ENCODE measurements at places on chromosomes 11 and 22.

DNA sequence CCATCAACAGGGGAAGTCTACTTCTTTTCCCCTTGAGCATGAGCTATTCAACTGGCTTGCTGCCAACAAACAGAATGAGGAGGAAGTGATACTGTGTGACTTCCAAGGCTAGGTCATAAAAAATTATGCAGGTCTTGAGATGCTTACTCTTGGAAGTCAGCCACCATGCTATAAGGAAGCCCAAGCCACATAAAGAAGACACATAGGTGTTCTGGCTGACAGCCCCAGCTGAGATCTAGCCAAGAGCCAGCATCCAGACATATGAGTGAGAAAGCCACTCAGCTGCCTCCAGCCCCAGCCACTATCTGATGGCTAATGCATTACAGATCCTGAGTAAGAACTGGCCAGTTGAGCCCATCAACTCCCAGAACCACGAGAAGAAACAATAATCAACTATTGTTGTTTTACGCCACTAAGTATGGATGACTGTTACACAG, 31.0 kb upstream of the PPP2R1B start:
- no peak for DNase-seq

- no peak for DNase-seq
Observed at GRCh38 chr11:85495918-85496317, 131.2 kb downstream of the DLG2 start.

DNA sequence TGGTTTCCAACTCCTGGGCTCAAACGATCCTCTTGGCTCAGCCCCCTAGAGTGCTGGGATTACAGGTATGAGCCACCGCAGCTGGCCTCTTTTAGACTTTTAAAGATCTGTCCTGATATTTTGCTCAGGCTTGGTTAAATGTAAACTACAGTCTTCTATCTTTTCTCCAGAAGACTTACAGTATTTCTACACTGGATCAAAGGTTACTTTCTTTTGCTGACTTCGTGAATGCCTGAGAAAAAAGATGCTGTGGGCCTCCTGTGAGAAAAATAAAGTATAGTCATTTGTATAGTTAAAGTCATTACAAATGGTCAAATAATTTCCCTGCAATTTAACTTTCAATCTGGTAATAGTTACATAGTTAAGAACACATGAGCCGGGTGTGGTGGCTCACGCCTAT, 19.6 kb downstream of the DEPDC5 start:
- DNase-seq, result no peak

DNA sequence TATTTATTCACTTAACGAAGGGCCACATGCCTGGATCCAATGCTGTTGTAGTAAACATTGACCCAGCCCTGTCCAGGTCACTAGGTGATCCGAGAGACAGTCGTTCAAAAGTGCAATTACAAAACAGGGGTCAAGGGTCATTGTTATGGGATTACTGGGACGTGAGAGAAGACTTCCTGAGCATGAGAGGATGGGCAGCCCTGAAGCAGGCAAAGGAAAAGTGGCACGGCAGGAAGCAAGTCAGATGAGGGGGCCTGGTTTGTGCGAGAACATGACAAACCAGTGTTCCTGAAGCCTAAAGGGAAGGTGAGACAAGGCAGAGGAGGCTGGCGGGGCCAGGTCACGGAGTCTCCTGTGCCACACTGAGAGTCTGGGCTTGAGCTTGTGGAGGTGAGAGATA, 15.8 kb upstream of the MMP20 start:
- no peak for DNase-seq

GRCh38 chr11:122743949-122744348, 88.4 kb downstream of the UBASH3B start:
- peak; percentile 65 for DNase-seq

GRCh38 chr11:43690929-43691725, 10.6 kb downstream of the HSD17B12 start:
- no peak for DNase-seq

- no peak for DNase-seq
Observed at GRCh38 chr11:32851251-32851650, 21.5 kb downstream of the PRRG4 start.

DNA sequence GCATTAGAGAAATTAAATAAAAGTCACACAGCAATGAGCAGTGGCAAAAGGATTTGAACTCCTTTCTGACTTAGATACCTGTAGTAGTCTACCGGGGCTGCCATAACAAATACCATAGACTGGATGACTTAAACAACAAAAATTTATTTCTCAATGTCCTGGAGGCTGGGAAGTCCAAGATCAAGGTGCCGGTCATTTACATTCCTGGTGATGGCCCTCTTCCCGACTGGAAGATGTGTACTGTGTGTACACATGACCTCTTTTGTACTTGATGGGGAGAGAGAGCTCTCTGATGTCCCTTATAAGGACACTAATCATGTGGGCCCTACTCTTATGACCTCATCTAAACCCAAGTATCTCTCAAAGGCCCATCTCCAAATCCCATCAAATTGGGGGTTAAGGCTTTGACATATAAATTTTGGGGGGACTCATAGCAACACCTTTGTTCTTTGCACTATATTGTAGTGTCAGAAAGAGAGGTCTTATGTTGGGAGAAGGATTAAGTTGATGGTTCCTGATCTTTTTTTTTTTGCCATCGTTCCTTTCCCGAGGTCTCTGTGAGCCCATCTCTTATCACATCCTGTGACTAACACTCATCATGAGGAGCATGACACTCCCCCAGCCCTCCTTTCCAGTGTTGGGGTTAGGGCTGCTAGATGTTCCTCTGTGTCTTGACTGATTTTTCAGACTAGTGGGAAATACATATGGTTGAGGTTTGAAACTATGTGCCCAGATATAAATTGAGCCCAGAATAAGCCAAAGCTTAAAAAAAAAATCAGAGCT, 104.3 kb downstream of the TRAF6 start:
- no peak for DNase-seq

- no peak for DNase-seq
Observed at GRCh38 chr11:132037467-132037862, 667.0 kb downstream of the NTM start.

DNA sequence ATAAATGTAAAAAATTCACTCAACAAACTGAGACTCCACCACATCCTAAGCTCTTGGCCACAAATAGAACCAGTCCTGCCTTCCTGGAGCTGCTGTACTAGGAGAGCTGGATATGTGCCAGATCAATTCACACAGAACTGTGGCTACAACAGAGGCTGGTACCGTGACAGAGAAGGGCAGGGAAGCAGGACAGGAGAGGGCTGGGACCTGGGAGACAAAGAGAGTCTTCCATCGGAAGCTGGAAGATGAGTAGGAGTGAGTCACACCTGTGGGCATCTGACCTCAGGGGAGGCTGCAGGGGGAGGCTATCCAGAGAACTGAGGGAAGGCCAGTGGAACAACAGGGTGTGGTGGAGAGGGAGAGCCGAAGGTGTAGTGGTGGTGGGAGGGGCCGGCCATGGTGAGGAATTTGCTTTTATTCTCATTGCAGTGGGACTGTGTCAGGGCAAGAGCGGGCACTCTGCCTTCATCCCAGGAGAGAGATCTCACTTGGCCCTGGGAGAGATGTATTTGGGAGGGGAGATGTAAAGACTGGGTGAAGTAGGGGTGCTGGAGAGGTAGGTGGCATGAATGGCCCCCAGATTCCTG, 1.9 kb upstream of the LTBP3 start:
- DNase-seq, result no peak

- DNase-seq, result no peak
Observed at GRCh38 chr22:39449708-39450107, 7.1 kb upstream of the MGAT3 start.

GRCh38 chr11:42412590-42412989, 899.2 kb upstream of the API5 start:
- DNase-seq, result no peak

DNA sequence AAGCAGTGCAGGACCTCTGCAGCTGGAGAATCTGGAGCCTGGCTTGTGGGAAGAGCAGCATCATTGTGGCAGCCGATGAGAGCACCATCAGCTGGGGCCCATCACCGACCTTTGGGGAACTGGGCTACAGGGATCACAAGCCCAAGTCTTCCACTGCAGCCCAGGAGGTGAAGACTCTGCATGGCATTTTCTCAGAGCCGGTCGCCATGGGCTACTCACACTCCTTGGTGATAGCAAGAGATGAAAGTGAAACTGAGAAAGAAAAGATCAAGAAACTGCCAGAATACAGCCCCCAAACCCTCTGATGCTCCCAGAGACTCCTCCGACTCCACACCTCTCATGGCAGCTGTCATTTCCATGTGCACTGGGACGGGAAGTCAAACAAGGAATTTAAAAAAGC, 35.6 kb downstream of the ASRGL1 start:
- no peak for DNase-seq

DNA sequence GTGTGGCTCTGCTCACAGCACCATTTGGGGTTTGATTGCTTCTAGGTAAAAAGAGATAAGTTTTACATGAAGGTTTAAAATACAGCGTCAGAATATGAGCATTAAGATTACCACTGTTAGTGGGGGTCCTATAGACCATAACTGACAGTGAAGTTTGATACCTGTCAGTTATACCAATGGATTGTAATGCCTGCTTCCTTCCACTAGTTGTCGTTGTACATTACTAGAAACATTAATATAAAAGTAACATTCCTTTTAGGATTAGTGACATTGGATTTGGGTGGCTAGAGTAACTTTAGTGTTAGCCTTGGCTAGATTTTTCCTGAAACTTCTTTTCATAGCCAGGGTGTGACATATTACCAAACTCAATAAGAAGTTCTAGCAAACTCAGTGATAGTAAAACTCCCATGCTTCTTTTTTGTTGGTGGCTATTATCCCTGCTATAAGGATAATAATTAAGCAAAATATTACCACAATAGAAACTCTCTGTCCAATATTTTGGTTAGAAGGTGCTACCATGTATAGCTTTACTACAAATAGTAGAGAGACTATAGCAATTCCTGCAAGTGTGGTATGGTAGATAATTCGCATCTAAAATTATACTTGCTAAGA, 57.1 kb downstream of the FAM181B start:
- no peak for DNase-seq

GRCh38 chr11:135023499-135023898, 611.5 kb upstream of the B3GAT1 start:
- DNase-seq, result no peak

GRCh38 chr22:29352778-29353177, 35.6 kb downstream of the AP1B1 start:
- DNase-seq, result no peak

DNA sequence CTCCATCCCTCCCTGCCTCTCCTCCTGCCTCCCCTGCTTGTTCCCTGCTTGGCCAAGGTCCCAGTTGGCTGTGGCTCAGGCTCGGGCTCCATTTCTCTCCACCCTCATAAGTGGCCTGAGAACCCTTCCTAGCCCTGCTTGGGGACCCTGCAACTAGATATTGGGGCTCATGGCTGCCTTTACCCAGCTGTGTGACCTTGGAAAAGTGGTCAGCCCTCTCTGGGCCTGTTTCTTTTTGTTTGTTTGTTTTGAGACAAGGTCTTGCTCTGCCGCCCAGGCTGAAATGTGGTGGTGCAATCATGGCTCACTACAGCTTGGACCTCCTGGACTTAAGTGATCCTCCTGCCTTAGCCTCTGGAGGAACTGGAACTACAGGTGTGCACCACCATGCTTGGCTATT, 20.3 kb upstream of the CABP2 start:
- no peak for DNase-seq

DNA sequence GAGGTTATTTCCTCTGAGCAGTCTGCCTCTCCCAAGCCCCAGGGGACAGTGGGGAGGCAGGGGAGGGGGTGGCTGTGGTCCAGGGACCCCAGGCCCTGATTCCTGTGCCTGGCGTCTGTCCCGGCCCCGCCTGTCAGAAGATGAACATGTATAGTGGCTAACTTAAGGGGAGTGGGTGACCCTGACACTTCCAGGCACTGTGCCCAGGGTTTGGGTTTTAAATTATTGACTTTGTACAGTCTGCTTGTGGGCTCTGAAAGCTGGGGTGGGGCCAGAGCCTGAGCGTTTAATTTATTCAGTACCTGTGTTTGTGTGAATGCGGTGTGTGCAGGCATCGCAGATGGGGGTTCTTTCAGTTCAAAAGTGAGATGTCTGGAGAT, 3.1 kb downstream of the PIM3 start:
- DNase-seq, result no peak

- no peak for DNase-seq
Observed at GRCh38 chr11:5666402-5666793, 18.5 kb downstream of the TRIM5 start.

GRCh38 chr11:119055901-119056300, 1.1 kb downstream of the HYOU1 start:
- DNase-seq, result no peak

DNA sequence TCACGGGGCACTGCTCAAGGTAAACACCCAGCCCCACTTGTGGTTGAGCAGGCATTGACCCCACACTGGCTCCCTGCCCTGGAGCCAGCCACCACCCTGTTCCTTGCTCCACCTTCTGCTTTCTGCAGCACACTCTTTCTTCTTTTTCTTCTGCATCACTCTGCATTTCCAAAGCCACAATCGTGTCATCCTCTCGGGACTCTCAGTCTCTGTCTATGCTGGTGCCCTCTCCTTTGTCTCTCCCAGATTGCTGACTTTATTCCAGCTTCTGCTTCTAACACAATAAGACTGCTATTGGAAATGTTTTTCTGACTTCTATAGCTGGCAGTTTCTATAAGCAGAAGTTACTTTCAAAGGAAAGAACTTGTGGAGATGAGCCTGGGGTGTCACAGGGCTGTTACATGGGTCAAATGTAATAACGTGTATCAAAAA, 14.4 kb downstream of the GRAP2 start:
- DNase-seq, result no peak

- DNase-seq, result no peak
Observed at GRCh38 chr11:12066799-12067508, 43.4 kb upstream of the MICAL2 start.

DNA sequence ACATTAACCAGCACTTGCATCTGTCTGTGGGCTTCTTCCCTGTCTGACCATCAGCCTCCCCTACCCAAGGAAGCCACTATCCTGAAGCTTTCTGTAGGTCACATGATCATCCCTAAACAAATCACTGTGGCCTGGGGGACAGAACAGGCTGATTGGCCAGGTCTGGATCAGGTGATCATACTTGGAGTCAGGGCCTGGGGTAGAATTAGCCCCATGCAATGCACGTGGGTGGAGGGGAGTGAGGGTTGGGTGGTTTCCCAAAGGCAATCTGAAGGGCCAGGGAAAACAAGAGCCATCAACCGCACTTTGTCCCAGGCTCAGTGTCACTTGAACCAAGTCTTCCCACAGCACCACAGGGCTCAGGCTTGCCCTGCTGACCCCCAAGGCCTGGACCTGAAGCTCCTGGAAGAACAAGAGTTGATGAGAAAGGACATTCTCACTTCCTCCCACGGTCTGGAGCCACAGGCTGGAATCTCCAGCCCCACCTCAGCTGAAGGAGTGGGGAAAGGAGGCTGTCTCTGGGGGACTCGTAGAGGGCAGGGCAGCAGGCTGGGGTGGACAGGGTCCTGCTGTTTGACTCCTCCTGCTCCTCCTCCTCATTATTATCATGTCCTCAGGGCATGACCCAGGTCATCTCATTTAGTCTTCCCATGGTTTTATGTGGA, 31.5 kb upstream of the TSPAN18 start:
- no peak for DNase-seq

GRCh38 chr11:87926250-87926970, 248.8 kb downstream of the RAB38 start:
- DNase-seq, result no peak

GRCh38 chr11:28231475-28231874, 123.3 kb downstream of the METTL15 start:
- DNase-seq, result no peak
